ENCODE measurements at places on chromosomes 12 and 14.

DNA sequence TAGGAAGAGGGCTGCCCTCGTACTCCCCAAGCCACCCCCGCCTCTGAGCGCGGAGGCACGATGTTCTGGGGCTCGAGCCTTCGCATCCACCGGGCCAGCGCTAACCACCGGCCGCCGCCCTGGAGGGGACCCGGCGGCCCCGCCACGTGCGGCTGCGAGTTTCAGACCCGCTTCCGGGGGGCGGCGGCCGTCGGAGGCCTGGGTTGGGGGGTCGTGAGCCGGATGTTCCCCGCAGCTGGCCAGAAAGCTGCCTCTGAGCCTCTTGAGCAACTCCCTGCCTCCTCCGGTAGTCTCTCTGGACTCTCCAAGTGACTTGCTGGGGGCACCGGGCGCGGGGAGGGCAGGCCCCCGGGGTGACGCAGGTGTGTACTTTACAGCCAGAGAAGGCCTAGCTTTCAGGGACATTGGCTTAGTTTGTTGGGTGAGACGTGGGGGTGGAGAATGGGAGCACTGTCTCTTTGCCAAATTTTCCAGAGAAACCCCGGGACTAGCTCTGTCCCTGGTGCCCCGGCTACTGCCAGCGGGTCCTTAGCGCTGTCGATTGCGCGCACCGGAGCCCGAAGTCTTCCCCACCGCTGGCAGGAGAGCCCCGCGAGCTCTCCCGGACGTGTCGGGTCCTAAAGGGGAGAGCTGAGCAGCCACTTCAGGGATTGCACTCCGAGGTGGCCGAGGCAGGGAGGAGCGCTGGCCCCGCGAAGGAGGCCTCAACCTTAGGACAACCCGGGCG lies 15.6 kb downstream of the OTX2 start:
- no peak for DNase-seq

GRCh38 chr14:99520571-99521081 lies 39.4 kb downstream of the CCNK start:
- DNase-seq, result no peak

GRCh38 chr14:37466623-37467088 lies 128.4 kb downstream of the FOXA1 start:
- DNase-seq, result no peak

DNA sequence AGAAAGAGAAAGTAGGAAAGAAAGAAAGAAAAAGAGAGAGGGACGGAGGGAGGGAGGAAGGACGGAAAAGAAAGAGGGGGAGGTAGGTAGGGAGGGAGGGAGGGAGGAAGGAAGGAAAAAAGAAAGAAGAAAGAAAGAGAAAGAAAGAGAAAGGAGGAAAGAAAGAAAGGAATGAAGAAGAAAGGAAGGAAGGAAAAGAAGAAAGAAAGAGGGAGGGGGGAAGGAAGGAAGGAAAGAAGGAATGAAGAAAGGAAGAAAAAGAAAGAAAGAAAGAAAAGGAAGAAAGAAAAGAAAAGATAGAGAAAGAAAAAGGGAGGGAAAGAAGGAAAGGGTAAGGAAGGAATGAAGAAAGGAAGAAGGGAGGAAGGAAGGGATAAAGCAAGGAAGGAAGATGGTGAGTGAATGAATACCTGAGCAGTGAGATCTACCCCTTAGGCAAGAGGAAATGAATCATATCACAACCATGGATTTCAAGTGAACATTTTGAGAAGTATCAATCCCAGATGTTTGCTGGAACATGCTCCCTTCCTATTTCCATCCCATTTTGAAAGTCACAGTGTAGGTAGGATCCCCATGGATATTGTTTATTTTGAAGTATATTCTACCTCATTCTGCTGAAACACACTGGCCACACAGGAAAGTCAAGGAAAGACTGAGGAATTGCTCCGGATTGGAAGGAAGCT lies 639.4 kb upstream of the TBX3 start:
- DNase-seq, result no peak

DNA sequence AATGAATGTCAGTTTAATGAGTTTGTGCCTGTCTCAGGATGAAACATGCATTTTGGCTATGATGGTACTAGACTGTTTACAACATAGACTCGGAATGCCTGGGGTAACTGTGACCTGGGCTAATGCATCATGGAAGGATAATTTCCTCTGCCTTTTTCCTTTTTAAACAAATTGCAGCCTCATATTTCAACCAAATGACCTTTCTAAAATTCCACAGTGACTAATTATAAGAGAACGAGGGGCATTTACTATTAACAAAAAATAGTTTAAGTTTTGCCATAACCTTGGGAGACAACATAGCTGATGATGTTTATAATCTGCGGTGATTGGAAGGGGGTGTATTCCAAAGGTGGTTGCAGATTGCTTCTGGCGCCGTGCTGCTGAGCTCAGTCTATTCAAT lies 1140.5 kb downstream of the GALC start:
- no peak for DNase-seq

DNA sequence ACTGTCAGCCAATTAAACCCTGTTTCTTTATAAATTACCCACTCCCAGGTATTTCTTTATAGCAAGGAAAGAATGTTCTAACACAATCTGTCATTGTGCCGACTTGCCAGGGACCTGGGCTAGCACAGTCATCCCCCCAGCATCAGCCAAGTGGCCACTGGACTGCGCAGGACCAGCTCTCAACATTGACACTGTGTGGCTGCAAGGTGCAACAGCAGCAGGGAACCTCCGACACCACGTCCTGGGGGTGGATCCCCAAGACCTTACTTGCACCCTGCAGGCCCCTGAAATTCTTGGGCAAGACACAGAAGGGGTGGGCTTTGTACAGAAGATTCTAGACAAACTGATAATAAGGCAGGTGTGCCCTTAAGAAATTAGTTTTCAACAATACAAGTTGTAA lies 309.5 kb downstream of the GLT1D1 start:
- no peak for DNase-seq

DNA sequence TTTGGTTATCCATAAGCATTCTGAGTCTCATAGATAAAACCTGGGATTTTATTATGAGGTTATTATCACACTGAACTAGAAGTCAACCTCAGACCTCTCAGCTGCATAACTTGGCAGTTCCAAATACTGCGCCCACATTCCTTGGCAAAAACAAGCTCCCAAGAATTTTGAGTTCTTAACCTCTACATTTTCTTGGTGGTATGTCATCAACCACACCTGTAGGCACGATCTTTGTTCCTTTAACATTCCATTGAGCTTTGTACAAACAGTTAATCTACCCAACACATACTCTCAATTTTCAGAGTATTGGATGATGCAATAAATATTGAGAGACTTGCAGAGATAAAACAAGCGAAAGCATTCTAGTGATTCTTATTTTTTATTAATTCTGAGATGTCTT lies 371.8 kb upstream of the PRICKLE1 start:
- no peak for DNase-seq

DNA sequence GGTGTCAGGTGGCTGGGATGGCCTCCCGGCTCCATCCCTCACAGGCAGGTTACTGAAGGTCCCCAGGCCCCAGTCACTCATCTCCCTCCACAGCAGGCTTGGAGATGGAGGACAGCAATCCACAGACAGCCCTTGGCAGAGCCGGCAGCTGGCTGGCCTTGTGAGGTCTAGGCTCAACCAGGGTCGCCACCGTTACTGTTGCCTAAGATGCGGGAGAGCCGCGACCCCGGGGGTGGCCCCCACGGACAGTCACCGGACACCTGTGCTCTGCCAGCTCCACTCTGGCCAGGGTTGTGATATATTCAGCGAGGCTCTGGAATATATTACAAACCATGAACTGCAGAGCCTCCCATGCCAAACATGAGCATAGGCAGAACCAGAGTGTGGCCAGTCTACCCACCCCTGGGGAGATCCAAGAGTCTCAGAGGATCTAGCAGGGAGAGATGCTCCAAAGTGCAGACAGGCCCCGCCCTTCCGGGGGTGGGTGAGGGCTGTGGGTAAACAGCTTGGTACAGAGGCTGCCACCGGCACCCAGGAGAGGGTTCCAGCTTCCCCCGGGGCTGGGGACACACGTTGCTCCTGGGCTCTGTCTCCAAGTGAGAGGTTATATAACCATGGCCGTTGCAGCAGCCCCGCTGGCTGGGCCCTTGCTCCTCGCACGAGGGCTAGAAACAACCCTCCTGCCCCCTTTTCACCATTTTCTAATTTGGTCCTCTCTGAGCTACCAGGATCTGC lies 55.9 kb upstream of the DIO3 start:
- no peak for DNase-seq

- no peak for DNase-seq
Observed at GRCh38 chr12:74488134-74488533, 49.5 kb upstream of the ATXN7L3B start.

GRCh38 chr12:92556637-92557421 lies 146.0 kb upstream of the PLEKHG7 start:
- DNase-seq, result no peak

- no peak for DNase-seq
Observed at GRCh38 chr14:91229743-91230200, 14.7 kb downstream of the GPR68 start.

- no peak for DNase-seq
Observed at GRCh38 chr12:70577283-70577634, 60.0 kb downstream of the PTPRB start.

DNA sequence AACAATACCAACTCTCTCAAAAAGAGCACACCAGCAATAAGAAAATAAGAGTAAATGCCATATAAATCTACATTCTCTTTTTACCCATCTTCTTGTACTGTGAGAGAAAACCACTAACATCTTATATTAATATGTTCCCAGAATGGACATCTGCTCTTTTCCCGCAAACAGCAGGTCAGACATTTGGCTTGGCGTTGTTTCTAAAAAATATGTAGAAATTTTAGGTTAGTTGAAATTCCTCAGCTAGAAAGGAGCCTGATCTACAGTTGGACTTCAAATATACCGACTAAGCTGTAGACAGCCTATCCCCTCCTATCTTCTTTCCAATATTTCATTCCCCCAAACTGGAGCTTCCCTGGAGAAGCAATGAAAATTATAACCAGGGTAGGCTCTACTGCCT lies 88.7 kb downstream of the PPP2R5E start:
- DNase-seq, result no peak

GRCh38 chr12:24500831-24501230 lies 448.1 kb downstream of the BCAT1 start:
- no peak for DNase-seq

DNA sequence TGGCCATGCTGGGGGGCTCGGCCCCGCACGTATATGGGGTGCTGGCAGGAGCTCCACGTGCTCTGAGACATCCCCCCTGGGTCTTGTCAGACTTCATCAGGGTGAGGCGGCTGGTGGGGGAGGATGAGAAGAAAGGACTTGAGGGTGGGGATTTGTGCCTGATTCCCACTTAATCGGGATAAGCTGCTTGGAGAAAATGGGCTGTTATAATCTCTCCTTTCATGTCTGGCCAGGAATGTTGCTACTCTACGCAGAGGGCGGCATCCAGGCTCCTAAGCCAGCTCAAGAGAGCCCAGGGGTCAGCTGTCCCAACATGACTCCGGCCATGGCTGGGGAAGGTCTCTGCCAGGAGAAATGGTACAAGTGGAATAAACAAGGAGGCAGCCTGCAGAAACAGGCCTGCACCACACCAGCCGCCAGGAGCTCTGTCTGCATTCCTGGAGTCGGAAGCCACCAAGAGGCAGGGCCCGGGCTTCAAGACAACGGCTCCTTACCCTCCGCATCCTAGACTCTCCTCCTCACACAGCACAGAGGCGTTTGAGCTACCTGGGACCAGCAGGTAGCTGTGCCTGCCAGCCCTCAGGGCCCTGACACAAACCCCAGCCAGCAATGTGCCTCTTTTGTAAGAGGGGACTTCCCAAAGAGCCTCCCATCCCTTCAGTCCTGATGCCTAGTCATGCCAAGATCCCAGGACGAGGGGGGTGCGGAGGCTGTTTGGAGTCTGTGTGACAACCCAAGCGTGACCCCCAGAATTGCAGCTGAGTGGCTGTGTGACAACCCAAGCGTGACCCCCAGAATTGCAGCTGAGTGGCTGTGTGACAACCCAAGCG lies 195.8 kb upstream of the DIO3 start:
- no peak for DNase-seq

- no peak for DNase-seq
Observed at GRCh38 chr12:2764398-2764797, 30.4 kb upstream of the FKBP4 start.

DNA sequence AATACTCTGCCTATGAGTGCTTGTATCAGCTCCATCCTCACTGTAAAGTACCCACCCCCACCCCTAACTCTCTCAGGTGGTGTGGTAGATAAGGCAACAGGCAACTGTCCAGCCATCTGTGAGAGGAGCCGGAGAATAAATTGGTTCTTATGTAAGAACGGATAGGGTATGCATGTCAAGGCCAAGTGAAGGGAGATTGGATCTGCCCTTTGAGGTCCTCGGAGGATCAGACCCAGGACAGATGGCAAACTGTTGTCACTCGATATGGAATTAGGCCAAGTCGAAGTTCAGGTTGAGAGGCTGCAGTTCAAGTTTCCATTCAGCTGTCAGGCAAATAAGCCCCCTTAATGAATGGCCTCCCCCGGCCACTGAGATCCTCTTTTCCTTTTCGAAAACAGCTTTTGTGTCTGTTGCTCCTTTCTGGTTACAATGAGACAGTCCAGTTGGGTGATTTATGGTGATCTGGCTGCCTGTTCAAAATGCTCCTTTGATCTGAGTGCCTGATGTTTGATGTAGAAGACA lies 120.3 kb downstream of the VRK1 start:
- no peak for DNase-seq

DNA sequence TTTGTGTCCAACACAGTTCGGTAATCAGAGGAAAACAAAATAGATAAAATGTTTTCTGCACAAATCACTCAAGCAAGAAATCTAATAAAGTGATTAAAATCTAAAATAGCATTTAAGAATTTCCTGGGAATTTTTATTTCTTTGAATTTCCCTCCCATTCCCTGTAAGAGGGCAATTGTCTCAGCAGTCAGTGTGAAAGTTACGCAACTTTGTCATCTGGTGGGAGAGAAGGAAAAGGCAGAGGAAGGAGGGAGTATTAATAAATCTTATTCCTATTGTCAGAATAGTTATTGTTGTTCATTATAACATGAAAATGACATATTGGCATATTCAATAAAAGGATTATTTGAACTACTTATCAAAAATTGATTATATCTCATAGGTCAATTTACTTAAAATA lies 464.9 kb downstream of the PRKD1 start:
- no peak for DNase-seq

GRCh38 chr12:74339211-74339610 lies 198.4 kb upstream of the ATXN7L3B start:
- no peak for DNase-seq

- DNase-seq, result no peak
Observed at GRCh38 chr12:103468837-103469236, 26.9 kb downstream of the C12orf42 start.

DNA sequence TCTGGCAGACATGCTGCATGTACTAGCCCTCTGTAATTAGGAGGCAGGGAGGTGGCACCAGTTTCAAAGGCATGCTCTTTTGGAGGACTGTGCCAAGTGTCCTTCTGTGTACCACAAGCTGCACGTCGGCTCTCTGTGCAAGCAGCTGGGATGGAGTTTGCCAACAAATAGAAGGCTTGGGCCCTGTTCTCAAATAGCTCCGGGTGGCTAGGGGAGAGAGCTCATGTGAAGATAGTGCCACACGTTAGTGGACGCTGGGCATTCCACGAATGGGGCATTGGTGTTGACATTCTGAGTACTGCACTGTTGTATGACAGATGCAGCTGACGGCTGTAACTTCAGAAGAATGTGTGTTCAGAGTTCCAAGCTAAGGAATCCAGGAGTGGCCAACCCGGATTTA lies 4.4 kb downstream of the AACS start:
- DNase-seq, result no peak

- no peak for DNase-seq
Observed at GRCh38 chr12:68012712-68013111, 23.5 kb downstream of the IFNG-AS1 start.

GRCh38 chr14:77623201-77623600 lies 6.8 kb upstream of the SPTLC2 start:
- DNase-seq, result no peak

- DNase-seq, result no peak
Observed at GRCh38 chr12:86006727-86007126, 132.6 kb downstream of the NTS start.

All from stimulated activated CD8-positive, alpha-beta memory T cell treated with anti-CD3 and anti-CD28 coated beads, Interleukin-15, amount 100 ng/mL, for 24 hours (primary cell).